ENCODE measurements at places on chromosomes 1 and 21. TPM values are rescaled to one million over a fixed set of nuclear protein-coding genes. Genes with fewer than 3 reads are reported as not detected.

DNA sequence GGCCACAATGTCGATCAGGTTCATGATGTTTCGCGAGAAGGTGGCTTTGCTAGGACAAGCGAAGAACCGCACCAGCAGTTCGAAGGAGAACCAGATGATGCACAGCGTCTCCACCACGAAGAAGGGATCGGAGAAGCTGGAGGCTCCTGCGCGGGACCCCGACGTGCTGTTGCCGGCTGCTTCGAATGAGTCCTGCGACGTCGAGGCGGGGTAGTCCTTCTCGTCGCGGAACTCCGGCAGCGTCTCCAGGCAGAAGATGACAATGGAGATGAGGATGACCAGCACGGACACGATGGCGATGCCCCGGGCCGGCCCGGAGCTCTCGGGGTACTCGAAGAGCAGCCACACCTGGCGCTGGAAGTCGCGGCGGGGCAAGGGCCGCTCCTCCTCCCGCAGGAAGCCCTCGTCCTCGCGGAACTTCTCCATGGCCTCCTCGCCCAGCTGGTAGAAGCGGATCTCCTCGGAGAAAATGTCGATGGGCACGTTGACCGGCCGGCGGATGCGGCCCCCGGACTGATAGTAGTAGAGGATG lies 869 bp downstream of the KCNA3 start:
- DNase-seq, result no peak

DNA sequence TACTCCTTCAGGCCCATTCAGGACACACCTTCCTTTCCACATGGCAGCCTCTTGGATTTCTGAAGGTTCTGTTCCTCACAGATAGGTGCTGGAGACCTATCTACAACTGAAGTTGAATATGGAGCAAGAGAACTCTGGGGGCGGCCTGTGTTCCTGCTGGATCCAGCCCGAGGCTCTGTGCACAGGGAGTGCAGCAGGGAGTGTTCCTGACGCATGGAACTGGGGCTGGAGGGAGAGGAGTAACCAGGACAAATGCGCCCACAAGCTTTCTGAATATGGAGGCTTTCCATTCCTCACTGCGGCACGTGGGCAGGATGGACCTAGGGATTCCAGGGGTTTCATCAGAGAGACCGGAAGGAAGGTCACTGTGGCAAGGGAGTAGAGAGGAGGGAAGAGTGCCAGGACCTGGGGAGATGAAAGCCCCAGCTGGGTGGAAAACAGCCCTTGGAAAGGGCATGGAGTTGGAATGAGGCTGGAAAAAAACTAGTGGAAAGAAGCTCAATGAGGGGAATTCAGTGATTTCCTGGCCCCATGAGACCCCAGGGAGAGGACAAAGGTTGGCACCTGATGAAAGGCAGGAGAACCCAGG lies 12.5 kb downstream of the PM20D1 start:
- DNase-seq, result no peak

DNA sequence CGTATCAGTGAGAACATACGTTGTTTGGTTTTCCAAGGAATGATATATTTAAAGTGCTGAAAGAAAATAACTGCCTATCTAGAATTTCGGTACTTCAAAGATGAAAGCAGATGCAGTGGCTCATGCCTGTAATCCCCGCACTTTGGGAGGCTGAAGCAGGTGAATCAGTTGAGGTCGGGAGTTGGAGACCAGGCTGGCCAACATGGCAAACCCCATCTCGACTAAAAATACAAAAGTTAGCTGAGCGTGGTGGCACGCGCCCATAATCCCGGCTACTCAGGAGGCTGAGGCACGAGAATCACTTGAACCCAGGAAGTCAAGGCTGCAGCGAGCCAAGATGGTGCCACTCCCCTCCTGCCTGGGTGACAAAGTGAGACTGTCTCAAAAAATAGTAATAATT lies 16.4 kb downstream of the CD244 start:
- DNase-seq, result no peak

DNA sequence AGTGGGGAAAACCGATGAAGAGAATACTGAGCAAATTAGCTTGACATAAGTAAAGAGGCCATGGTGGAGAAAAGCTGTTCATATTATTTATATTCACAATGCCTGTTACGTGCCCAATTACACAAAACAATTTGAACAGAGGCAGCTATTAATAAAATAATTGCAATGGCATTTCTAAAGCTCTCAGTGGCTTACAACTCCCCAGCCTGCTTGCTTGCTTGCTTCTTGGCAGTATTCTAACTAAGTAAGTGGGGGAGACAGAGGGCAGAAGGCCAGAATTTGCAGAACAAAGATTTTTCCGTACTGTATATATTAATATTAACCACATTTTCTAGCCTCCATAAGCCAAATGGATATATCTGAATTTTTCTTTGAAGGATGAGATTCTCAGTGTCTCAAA lies 12.9 kb downstream of the PTPN14 start:
- DNase-seq, result no peak

DNA sequence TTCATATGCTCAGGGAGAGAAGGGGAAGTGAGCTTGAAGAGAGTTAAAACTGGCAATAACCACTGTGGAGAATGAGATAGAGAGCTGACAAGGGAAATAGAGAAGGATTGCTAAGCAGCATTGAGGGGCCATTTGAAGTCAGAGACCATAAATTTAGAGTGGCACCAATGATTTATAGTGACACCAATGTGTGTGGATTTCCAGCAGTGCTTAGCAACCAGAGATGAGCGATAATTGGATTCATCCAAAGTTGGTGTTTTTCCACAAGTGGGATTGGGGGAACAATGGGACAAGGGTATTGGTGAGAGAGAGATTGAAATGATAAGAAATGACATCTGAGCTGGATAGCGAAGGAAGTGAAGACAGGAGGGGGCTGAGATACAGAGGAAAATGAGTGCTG lies 114.1 kb downstream of the C1orf94 start:
- DNase-seq, result no peak

GRCh38 chr1:57357462-57357861 lies 66.4 kb downstream of the DAB1 start:
- DNase-seq, result no peak

GRCh38 chr1:187474336-187474735 lies 645.6 kb downstream of the PLA2G4A start:
- DNase-seq, result no peak

- DNase-seq, result no peak
Measured at GRCh38 chr1:247211339-247211738, 39.5 kb upstream of the ZNF124 start.

DNA sequence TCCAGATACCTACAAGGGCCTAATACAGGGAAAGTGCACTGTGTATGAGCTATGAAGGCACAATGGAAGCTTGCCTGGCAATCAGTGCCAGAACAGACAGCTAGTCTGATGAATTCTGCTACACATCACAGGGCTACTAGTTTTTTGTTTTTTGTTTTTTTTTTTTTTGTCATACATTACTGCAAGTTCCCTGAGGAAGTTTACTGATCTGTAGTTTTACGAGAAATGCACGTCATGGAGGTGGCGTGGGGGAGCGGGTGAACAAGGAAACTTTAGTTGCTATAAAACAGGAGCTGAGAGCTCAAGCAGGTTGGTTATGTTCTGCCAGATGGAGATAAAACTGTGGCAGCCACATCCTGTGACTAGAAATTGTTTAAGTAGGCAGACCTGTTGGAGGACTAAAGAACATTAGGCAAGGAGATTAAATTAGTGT lies 17.7 kb downstream of the PTPRC start:
- peak; percentile 87 for DNase-seq

DNA sequence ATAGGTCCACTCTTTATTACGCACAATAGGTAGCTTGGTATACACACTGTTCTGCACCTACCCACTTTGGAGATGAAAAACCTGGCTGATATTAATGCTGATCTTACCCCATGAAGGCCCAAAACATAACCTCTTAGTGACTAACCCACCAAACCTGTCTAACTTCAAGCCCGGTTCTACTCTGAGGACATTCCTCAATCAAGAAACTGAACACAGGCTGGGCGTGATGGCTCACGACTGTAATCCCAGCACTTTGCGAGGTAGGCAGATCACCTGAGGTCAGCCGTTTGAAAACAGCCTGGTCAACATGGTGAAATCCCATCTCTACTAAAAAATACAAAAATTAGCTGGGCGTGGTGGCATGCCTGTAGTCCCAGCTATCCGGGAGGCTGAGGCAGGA lies 50.5 kb downstream of the EYA3 start:
- DNase-seq, result no peak

- DNase-seq, result no peak
Measured at GRCh38 chr1:179952186-179952585, 2.4 kb upstream of the CEP350 start.

GRCh38 chr1:117173006-117173405 lies 37.7 kb downstream of the VTCN1 start:
- DNase-seq, result no peak

DNA sequence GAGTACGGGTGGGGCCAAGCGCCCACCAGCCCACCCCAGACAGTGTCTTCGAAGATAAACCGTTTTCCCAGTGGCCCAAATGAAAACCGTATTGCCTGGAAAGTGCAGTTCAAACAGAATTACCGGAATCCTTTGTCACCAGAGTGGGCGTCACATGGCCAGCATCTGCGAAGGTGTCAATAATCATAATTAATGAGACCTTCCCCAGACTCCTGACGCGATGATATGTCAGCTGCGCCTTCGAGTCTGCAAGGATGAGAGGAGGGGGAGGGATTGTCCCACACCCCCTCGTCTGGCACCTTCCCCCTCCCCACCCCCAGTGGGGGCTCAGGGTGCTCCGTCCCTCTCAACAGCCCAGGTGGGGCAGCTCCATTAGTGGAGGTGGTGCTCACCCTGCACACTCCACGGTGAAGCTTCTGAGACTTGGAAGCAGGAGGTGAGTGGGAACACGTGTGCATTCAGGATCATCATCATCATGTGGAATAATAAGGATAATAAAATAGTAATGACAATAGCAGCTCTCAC lies 215.1 kb downstream of the PTPRU start:
- DNase-seq, result no peak

GRCh38 chr1:46041974-46042373 lies 90.5 kb downstream of the PIK3R3 start:
- no peak for DNase-seq

GRCh38 chr1:30034627-30035521 lies 688.5 kb downstream of the MATN1 start:
- DNase-seq, result no peak

GRCh38 chr1:154773551-154773950 lies 96.5 kb downstream of the KCNN3 start:
- DNase-seq, result no peak

- DNase-seq, result peak; percentile 52
Measured at GRCh38 chr1:7299994-7300393, 471.1 kb upstream of the VAMP3 start.

DNA sequence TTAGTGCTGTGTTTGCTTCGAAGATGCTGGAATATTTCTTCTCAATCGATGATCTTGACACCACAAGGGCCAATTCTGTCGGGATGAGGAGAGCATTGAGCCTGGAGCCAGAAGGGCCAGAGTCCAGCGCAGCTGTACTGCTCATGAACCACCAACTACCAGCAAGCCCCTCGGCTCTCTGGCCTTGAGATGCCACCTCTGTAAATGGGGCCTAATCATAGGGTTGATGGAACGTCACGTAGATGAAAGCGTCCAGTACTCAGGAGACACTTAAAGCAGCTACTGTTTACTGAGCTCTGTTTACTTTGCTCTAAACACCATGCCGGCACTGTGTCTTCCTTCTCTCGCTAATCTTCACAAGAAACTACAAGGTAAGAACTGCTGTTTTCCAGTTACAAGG lies 26.3 kb downstream of the CCDC185 start:
- DNase-seq, result no peak

DNA sequence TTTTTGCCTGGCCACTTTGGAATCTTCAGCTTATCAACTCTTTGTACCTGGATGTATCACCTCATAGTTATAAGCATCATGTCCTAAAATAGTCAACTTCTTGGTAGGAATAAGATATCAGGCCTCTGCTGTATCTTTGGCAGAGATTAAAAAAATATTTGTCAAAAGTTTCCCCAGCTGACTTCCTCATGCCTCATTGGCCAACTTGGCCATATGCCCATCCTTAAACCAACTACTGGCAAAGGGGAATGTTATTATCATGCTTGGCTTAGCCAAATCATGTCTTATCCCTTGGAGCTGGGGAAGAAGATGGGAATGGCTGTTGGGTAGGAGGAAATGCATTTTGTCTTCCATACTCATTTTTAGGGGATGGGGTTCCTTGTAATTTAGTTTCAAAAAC lies 23.4 kb downstream of the NFASC start:
- no peak for DNase-seq

DNA sequence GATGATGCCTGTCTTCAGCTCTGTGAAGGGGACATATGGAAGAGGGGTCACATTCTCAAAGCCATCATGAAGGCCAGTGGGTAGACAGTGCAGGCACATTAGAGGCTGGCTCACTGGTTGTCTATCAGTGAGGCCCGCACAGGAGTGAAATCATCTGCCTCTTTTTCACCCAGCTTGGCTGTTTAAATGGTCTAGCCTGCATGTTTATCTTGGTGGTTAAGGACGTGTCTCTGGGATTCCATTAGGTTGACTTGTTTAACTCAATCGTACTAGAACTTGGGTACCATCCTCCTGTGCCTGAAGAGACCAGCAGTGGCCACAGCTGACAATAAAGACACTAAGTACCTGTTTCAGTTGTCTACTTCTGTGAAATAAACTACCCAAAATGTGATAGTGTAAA lies 219.3 kb downstream of the PLPP3 start:
- no peak for DNase-seq

DNA sequence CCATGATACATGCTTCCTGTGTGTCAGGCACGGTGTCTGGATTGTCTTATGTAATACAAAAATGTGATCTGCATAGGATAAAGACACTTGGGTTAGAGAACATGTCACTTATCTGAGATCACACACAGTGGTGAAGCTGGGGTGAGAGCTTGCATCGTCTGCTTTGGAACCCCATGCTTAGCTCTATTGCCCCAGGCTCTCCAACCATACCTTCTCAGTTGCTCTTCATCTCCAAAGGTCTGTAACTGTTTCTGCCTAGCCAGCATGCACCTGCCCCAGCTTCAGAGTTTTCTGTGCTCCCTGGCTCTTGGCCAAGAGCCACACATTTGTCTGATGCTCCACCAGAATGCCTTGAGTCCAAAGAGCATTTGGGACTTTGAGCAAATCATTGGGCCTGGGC lies 93.9 kb upstream of the COG2 start:
- DNase-seq, result no peak

- DNase-seq, result no peak
Measured at GRCh38 chr1:224980181-224980580, 50.7 kb downstream of the DNAH14 start.

ADGRB2 gene
- total RNA-seq, result 3.5 TPM

NIBAN1 gene
- total RNA-seq, result 16.0 TPM

SPRR2A gene
- total RNA-seq, result not detected

CLCA4 gene
- total RNA-seq, result not detected

SEMA6C gene
- total RNA-seq, result 1.1 TPM

TMEM82 gene
- not detected for total RNA-seq

RYR2 gene
- total RNA-seq, result 1.7 TPM

AZIN2 gene
- total RNA-seq, result 3.9 TPM

SPRR2B gene
- not detected for total RNA-seq

C1orf87 gene
- total RNA-seq, result not detected

RAB7B gene
- 3.8 TPM for total RNA-seq

TMEM201 gene
- 5.0 TPM for total RNA-seq

TSPAN2 gene
- 3.7 TPM for total RNA-seq

HSD11B1 gene
- not detected for total RNA-seq

SYT14 gene
- total RNA-seq, result 3.1 TPM

NEXN gene
- 2.4 TPM for total RNA-seq

NBPF6 gene
- total RNA-seq, result not detected

GBP6 gene
- not detected for total RNA-seq

AGMAT gene
- not detected for total RNA-seq

SHISAL2A gene
- total RNA-seq, result not detected

OR2AK2 gene
- not detected for total RNA-seq

DNAH14 gene
- not detected for total RNA-seq

C8A gene
- total RNA-seq, result not detected

ANKRD65 gene
- total RNA-seq, result not detected

PTAFR gene
- 0.04 TPM for total RNA-seq

TMEM125 gene
- total RNA-seq, result not detected

SLC35F3 gene
- total RNA-seq, result not detected
